ENCODE measurements at places on chromosomes 1 and 21. TPM values are rescaled to one million over a fixed set of nuclear protein-coding genes. Genes with fewer than 3 reads are reported as not detected.
A peak's percentile ranks its signal among the peaks of the same experiment; 100 is the strongest.

Gene KDF1
- total RNA-seq, result not detected

DNA sequence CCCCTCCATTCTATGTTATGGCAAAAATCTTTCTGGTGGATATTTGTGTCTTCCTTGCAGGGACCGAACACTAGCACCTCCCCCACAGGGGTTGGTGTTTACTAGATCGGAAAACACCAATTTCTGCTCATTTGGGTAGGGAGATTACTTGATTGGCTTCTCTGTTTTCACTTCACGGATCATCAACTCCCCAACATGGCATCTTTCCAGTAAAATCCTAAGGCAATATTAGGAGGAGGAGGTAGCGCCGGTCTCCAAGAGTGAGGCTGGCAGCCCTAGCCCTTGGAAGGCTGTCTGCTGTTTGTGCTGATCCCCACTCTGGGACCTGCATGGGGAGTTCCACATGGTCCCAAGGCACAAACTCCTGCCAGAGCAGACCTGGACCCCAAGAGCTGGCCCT, 12.2 kb downstream of the VASH2 start:
- DNase-seq, result no peak

Gene OR2L3
- not detected for total RNA-seq

GRCh38 chr1:93080179-93080823, 1.2 kb downstream of the MTF2 start:
- peak; percentile 82 for DNase-seq

GRCh38 chr21:34916446-34916845, 132.7 kb downstream of the RUNX1 start:
- peak; percentile 50 for DNase-seq

DNA sequence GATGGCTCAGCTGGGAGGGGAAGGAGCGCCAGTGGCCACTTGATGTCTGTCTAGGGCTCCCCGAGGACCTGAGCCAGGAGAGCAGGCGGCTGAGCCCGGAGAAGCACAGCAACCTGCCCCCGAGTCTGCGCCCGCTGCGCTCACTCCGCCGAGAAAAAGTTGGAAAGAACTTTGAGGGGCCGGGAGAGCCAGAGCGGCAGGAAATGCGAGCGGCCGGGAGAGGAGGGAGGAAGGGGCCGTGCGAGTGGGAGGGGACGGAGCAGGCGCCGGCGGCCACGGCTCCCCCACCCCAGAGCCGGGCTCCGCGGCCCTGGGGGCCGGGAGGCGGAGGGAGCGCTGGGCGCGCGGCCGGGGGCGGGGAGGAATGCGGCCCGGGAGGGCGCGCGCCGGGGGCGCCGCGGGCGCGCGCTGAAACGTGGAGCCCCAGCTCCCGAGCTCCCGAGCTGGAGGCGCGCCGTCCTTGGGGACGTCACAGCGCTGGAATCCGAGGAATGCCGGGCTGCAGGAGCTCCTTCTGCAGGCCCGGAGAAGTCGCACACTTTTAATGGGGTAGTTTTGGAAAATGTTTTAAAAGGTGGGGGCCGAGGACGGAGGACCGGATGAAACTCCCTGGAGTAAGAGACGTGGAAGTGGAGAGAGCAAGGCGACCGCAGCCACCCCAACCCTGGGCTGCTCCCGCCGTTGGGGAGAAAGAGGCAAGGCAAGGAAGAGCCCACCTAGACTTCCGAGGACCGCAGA, at the start of gene PTPN14:
PTPN14 (minus strand) TSS at position 167 of the 738 bp plus-strand sequence. CDS start 86,799 bp downstream, outside the sequence.
- peak; percentile 98 for DNase-seq
